ENCODE measurements at places on chromosomes 4 and X. TPM values are rescaled to one million over a fixed set of nuclear protein-coding genes. Genes with fewer than 3 reads are reported as not detected.

Gene GABRG1
- total RNA-seq = not detected

Gene XAGE2
- total RNA-seq = not detected

Gene RBMXL3
- total RNA-seq = not detected

Gene MTM1
- total RNA-seq = 14.9 TPM

Gene SYTL5
- not detected for total RNA-seq

Gene CTAG2
- not detected for total RNA-seq

Gene HSFX3
- not detected for total RNA-seq

Gene RPL36A
- total RNA-seq = 514 TPM

Gene UGT2B15
- total RNA-seq = 0.16 TPM

Gene GNRHR
- not detected for total RNA-seq

Gene F8A3
- 2.0 TPM for total RNA-seq

Gene THAP9
- total RNA-seq = 0.87 TPM
